ENCODE measurements at places on chromosomes 5 and 9. TPM values are rescaled to one million over a fixed set of nuclear protein-coding genes. Genes with fewer than 3 reads are reported as not detected.

Gene SPRY4
- total RNA-seq = 4.8 TPM

Gene PLAC8L1
- 0.69 TPM for total RNA-seq

Gene ANKRD20A1
- total RNA-seq = 19.4 TPM

Gene PAEP
- not detected for total RNA-seq

Gene ADAMTS12
- 5.8 TPM for total RNA-seq

Gene POC5
- total RNA-seq = 22.6 TPM

Gene AUH
- total RNA-seq = 25.1 TPM

Gene PPP2R2B
- total RNA-seq = 134 TPM

Gene RNF145
- 122 TPM for total RNA-seq

Data from diencephalon (tissue), 1 donor.